ENCODE measurements at places on chromosomes 7 and 10. TPM values are rescaled to one million over a fixed set of nuclear protein-coding genes. Genes with fewer than 3 reads are reported as not detected.

The CLCN1 gene
- total RNA-seq = not detected

DNA sequence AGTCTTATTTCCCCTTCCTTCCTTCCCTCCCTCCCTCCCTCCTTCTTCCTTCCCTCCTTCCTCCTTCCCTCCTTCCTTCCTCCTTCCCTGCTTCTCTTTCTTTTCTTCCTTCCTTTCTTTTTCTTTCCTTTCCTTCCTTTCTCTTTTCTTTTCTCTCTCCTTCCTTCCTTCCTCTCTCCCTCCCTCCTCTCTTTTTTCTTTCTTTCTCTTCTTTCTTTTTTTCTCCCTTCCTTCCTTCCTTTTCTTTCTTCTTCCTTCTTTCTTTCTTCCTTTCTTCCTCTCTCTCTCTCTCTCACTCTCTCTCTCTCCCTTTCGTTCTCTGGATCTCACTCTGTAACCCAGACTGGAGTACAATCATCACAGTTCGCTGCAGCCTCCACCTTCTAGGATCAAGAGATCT is 6.2 kb downstream of the TMEM130 start:
- no peak for DNase-seq

DNA sequence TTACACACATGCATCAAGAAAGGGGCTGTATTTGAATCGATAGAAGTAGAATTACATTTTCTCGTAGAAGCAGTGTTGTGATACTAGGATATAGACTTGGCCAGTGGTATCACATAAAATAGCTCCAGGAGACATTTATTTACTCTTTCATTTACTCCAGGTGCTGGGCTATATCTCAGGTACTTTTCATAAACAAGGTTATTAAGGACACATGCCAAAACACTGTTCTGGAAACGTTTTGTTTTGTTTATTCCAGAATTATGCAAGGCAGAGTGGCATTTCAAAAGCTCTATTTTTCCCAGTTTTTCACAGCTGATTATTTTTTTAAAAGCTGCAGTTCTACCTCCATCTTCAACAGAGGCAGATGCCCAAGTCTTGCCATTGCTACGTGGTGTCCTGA is 37.8 kb upstream of the SEC61G start:
- DNase-seq = no peak

GRCh38 chr10:67664942-67665341 is 31.1 kb downstream of the CTNNA3 start:
- no peak for DNase-seq

DNA sequence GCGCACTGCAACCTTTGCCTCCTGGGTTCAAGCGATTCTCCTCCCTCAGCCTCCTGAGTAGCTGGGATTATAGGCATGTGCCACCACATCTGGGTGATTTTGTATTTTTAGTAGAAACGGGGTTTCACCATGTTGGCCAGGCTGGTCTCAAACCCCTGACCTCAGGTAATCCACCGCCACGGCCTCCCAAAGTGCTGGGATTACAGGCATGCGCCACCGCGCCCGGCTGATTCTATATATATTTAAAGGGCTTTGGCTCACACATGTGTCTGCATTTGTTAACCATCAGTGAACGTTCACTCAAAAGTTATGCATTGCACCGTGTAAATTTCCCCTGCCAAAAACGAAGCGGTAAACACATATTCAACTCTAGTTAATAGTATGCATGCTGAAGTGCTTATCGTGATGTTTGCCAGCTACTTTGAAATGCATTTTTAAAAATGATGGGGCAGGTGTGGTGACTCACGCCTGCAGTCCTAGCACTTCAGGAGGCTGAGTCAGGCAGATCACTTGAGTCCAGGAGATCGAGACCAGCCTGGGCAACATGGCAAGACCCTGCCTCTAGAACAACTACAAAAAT is 17.7 kb upstream of the WIPI2 start:
- DNase-seq = no peak

The EN2 gene
- not detected for total RNA-seq

DNA sequence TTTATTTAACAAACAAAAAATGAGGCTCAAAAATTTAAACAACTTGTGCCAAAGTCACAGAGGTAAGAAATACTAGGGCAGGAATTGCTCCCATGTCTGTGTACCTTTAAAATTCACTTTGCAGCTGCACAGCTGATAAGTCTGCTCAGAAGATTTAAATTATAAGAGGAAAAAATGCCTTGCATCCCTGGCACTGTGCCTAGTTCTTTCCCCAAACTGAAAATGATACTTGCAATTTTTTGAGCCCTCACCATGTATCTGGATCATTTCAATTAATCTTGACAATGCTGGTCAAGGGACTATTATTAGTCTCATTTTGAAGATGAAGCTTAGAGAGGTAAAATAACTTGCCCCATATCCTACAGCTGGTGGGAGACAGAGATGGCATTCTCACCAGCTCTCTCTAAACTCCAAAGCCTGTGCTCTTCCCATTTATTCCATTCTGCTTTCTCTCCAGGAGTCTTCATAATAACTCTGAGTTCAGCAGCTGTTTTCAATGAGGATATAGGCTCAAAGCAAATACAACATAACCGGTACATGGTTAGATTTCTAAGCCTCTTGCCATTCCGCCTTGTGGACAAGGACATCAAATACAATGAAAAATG is 350.5 kb upstream of the LRRTM3 start:
- no peak for DNase-seq

GRCh38 chr7:32104766-32105165 is 34.6 kb upstream of the PDE1C start:
- no peak for DNase-seq

The TMEM176A gene
- total RNA-seq = 17.0 TPM

The PNLIP gene
- total RNA-seq = 1.6 TPM

DNA sequence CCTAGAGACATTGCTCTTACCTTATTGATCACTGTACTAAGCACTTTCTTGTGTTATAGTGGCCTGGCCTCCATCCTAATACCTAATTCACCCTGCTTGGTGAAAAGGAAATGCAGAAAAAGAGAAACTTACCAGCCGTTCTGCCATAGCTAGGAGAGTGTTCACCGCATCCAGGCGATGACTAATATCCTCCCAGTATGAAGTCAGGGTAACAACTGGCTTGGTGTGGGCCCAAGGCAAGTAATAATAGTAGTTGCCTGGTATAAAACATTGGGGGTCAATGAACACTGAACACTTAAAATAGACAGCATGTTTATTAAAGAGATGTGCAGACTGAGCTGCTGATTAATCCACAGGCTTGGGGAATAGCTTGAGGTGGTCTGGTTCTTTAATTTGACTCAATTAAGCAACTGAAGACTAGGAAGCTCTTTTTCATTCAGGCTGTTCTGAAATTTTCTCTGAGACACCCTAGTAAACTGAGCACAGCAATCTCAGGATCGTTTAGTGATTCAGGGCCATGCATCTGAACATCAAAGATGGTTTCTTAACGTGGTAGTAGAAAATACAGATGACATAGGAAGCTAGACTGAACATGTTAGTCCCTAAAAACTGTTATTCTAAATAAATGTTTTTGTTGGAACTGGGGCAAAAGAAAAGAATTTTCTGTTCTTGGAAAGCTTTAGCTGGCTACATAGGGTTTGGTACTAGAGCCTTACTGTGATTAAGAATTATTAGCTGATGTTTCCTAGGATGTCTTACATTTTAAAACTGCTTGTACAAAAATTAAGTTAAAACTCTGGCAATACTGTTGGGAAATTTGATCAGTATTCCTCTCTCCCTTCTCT is 102.2 kb downstream of the MYOF start:
- DNase-seq = no peak

DNA sequence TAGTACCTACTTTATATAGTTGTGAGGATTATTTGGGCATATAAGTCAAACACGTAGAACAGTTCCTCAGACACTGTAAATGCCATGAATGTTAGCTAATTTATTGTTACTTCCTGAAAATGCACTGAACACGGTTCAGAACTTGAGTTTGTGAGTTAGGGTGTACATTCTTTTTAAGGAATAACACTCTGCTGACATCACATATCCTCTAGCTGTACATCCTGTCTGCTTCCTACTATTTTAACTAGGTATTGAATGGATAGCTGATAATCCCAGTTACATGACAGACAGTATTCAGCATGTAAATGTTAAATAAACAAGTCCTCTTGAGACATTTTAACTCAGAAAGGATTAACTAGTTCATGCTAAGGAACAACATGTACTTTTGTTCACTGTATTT is 16.0 kb downstream of the SAMD8 start:
- no peak for DNase-seq
